CD4-positive, alpha-beta T cell treated with Interleukin-15 for 1 hour (primary cell): ENCODE measurements at places on chromosomes 13 and 19.

GRCh38 chr19:51750400-51751094 is 1.1 kb downstream of the FPR1 start:
- peak; percentile 36 for DNase-seq

DNA sequence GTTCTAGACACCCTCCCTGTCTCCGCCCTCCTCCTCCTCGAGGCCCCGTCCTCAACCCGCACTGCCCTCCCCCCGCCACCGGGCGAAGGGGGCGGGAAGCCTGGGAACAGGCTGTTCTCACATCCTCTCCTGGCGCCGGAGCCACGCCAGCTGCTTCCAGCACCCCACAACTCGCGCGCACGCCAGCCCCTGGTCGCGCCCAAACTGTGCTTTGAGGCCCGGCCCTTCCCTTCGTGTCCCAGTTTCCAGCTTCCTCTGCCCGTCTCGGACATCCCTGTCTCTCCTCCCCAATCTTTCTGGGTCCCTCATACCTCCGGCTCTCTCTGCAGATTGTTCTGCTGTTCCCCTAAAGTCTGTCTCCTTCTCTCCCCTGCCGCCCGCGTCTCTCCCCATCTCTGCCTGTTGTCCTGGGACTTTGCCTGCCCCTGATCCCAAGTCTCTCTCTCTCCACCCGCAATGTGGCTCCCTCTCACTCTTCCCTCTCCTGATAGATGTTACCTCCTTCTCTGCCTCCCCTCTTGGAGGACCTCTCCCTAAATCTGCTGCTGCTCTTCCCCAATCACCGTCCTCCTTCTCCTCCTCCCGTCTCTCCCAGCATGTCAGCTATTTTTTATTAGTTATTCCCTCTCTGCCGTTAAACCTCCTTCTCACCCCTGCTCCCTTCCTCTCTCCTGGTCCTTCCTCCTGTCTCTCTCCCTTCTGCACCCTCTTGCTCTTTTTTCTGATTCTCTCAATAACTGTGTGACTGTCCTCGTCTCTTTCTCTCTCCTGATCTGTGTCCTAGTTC is 14.2 kb downstream of the DPF1 start:
- no peak for DNase-seq

- no peak for DNase-seq
Measured at GRCh38 chr19:44998025-44998424, 3.2 kb upstream of the RELB start.

GRCh38 chr13:49812812-49813211 is 20.3 kb upstream of the KPNA3 start:
- no peak for DNase-seq

GRCh38 chr19:48685583-48685982 is 10.2 kb upstream of the FUT2 start:
- no peak for DNase-seq

GRCh38 chr13:109207622-109208021 is 578.2 kb downstream of the MYO16 start:
- DNase-seq, result no peak

- DNase-seq, result no peak
Measured at GRCh38 chr19:45460807-45461347, 6.9 kb upstream of the FOSB start.

GRCh38 chr19:14116918-14117578 is 514 bp downstream of the PRKACA start:
- DNase-seq, result no peak

DNA sequence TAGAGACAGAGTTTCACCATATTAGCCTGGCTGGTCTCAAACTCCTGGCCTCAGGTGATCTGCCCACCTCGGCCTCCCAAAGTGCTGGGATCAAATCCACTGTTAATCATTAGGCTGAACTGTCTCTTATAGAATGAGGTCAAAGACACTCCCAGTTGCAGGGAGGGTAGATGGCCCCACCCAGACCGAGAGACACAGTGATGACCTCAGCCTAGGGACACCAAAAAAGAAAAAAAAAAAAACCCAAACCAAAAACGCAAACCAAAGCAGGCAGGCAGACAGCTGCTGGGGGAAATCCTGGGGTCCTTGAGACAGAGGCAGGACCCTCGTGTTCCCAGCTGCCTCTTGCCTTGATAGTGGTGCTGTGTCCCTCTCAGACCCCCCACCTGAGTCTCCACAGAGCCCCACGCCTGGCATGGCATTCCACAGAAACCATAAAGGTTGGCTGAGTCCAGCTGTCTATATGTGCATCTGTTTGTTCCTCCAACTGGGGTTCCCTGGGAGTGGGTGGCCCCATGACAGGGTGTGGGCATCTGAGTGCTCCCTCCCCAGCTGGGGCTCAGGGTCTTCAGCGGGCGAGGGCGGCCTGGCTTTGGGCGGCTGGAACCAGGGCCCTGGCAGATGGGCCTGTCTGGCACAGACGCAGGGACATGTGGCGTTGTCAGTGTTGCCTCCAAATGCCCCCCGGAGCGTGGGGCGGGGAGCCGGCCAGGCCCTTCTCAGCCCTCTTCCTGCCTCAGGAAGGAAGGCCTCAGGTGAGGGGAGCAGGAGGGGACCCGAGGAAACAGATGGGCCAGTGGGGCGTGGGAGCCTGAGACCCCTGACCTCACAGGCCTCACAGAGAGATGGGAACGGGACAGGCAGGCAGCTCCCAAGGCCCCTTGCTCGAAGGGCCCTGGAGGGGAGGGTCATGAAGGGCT is 5.2 kb downstream of the DAND5 start:
- DNase-seq, result no peak

DNA sequence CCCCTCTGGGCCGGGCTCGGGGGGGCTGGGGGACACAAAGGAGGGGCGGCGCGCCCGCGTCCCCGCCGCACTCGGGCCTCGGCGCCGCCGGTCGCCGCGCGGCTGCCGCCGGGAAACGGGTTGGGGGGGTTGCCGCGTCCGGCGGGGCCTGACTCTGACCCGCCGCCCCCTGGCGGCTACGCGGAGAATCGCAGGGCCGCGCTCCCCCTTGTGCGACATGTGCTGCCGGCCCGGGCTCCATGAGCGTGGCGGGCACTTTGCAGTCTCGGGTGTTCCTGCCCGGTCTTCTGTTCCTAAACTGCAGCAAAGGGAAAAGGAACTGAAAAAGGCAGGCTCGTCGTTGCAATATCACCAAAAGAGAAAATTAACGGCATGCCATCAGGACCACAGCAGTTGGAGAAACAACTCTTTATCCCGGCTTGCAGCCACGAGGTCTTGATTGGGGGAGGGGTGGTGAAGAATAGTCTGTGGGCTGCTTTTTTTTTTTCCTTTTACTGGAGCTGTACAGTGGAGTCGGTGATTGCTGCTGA is 1.5 kb downstream of the MIR17HG start:
- DNase-seq, result peak; percentile 86

DNA sequence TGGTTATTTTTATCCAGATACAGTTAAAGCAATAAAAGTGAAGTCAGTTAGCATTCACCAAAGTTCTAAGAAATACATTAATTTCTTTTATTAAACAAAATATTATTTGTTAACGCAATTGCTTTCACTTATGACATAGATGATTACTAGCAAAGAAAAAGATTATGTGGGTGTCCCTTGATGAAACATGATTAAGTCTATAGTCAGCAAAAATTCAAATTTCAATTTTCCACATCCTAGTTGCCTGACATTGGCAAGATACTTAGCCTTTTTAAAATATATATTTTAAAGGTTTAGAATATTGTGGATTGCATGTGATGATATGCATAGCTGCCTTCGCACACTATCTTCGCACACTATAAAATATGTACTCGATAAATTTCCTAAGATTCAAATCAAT is 1780.5 kb upstream of the MIR17HG start:
- DNase-seq, result no peak

- DNase-seq, result no peak
Measured at GRCh38 chr19:10815969-10816644, 19.9 kb downstream of the TMED1 start.

- no peak for DNase-seq
Measured at GRCh38 chr13:37070956-37071355, 11.5 kb upstream of the SUPT20H start.

- DNase-seq, result peak; percentile 11
Measured at GRCh38 chr19:33450689-33451088, 70.9 kb downstream of the PEPD start.

GRCh38 chr13:95387733-95388207 is 86.5 kb upstream of the ABCC4 start:
- DNase-seq, result no peak

DNA sequence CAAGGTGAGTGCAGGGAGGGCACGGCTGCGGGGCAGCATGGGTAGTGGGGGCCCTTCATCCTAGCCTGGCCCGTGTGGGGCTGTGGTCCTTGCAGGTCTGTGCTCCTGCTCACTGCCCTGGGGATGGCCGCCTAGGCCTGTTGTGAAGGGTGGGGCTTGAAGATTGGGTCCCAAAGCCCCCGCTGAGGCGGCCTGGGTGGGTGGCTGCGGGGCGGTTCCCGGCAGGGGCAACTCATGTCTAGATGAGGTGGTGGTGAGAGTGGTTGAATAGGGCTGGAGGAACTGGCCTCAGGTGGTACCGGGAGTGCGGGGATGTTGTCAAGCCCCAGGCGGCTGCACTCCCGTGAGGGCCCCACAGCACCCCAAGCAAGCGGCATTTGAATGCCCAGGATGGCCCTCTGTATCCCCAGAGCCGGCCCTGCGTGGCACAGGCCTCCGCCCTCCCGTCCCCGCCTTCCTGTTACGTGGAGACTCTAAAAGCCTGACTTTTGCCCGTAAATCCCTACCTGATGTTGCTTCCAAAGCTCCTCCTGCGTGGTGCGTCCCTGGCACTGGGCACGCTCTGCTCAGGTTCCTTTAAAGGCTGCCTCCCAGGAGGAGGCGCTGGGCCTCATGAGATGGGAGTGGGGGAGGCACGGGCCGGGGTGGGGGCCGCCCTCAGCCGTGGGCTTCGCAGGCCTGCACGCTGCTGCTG is 15.0 kb downstream of the SPPL2B start:
- no peak for DNase-seq

GRCh38 chr19:44356383-44357111 is at the start of gene ZNF112:
Gene ZNF112, minus strand, starts transcription at chr19:44356680. Its CDS starts 16,141 bp downstream, at chr19:44340539.
- DNase-seq, result peak; percentile 34

GRCh38 chr19:34662919-34663318 is 14.0 kb downstream of the SCGB2B2 start:
- peak; percentile 33 for DNase-seq

DNA sequence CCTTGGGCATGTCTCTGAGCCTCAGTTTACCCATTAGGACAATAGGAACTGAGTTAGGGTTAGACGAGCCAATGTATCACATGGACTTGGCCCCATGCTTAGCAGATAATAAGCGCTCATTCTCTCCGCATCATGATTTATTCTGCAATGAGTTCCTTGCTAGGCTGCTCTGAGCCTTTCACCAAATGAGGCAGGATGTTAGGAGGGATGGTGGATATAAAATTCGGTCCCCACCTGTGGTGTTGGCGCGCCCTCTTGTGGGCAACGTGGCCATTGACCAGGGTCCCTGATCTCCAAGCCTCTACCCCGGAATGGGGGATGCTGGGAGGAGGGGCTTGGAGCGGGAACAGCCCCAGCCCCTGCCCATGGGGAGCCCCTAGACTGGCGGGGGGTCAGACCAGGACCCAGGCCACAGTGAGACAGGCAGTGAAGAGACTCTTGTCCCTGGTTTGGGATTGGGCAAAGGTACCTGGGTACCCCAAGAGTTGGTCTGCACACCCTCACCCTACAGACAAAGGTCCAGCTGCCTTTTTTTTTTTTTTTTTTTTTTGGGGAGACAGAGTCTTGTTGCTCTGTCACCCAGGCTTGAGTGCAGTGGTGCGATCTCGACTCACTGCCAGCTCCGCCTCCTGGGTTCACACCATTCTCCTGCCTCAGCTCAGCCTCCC is 43.9 kb downstream of the CERS4 start:
- peak; percentile 78 for DNase-seq

DNA sequence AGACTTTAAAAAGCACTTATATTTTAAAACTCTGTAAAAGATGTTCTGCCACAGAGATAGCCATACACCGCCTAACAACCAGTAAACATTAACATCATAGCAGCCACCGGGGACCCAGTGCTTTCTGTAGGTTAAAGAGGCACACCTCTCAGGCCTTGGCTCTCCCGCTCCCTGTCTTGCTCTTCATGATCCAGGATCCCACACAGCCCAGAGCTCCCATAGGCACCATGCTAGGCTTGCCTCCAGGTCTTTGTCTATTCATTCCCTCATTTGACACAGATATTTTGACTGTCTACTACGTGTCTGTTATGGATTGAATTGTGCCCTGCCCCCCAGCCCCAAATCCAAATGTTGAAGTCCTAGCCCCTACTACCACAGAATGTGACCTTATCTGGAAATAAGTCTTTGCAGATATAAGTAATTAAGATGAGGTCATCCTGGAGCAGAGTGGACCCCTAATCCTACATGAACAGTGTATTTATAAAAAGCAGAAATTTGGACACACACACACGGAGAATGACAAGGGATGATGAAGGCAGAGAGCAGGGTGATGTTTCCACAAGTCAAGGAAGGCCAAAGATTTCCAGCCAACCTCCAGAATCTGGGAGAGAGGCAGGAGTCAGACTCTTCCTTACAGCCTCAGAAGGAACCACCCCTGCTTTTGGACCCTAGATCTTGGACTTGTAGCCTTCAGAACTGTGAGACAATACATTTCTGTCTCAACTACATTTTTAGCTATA is 272.6 kb downstream of the DNAJC15 start:
- no peak for DNase-seq

DNA sequence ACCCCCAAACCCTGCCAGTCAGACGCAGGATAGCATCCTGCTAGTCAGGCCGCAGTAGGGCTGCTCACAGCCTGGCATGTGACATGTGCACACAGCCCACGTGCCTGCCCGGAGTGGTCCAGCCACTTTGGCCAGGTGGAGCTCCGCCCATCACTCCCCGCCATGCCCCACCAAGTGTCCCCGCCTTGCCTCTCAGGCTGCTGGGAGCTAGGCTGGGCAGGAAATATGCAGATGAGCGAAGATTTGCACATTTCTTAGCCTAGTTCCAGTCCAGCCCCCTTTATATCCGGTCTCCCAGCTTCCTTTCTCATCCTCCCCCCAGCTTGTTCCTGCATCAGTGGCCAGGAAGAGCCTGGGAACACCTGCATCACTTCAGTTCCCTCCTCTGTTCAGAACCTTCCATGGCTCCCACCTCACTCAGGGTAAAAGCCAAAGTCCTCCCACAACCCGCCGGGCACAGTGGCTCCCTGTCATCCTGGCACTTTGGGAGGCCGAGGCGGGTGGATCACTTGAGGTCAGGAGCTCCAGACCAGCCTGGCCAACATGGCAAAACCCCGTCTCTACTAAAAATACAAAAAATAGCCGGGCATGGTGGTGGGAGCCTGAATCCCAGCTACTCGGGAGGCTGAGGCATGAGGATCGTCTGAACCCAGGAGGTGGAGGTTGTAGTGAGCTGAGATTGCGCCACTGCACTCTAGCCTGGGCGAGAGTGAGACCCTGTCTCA is 2.3 kb upstream of the DOCK6 start:
- no peak for DNase-seq

GRCh38 chr19:51121257-51121656 is 3.4 kb upstream of the SIGLEC9 start:
- peak; percentile 40 for DNase-seq

DNA sequence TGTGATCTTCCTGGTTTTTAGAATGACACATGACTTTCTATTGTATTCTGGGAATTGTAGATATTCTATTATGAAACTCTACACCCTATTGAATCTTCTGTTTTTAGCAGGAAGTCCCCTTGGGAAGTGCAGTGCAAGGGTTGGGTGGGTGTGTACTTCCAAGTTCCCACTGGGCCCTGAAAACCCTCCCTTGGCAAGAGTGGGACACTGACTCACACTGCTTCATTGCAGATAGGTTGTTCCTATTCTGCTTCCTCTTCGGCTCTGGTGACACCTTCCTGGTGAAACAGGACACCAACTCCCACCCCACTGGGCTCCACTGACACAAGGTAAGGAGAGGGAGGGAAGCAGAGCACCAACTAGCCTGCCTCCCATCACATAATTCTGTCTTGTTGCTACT is 121.8 kb downstream of the KCTD12 start:
- DNase-seq, result peak; percentile 47

- DNase-seq, result no peak
Measured at GRCh38 chr19:40666803-40667438, 23.5 kb downstream of the NUMBL start.
